ENCODE measurements at places on chromosomes 11 and 22.

- DNase-seq, result peak; percentile 6
These were observed 257.1 kb upstream of the TENM4 start for GRCh38 chr11:79697905-79698304.

GRCh38 chr11:17845431-17845881 lies 110.9 kb downstream of the KCNC1 start:
- DNase-seq, result peak; percentile 80

GRCh38 chr11:92941676-92942571 lies 27.5 kb upstream of the MTNR1B start:
- peak; percentile 47 for DNase-seq

DNA sequence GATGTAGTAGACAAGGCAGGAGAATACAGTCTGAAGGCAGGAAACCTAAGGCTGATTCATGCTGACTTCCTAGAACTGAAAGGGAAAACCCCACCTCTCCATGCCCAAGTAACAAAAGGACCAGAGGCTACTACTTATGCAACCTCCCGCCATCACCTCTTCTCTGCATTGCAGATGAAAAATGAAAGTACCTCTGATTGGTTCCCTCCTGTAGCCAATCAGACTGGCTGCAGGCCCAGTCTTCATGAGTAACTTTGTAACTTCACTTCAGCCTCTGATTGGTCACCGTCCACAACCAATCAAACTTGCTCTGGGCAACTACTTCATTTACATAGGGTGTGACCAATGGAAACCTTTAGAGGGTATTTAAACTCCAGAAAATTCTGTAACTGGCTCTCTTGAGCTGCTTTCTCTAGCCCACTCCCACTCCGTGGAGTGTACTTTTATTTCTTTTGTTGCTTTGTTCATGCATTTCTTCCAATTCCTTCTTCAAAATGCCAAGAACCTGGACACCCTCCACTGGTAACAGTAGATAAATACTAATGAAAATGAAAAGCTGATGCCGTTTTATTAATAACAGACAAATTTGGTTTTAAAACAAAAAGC lies 5.2 kb upstream of the MAP6 start:
- peak; percentile 87 for DNase-seq

- DNase-seq, result no peak
These were observed 7.5 kb downstream of the PGAP2 start for GRCh38 chr11:3815845-3816244.

DNA sequence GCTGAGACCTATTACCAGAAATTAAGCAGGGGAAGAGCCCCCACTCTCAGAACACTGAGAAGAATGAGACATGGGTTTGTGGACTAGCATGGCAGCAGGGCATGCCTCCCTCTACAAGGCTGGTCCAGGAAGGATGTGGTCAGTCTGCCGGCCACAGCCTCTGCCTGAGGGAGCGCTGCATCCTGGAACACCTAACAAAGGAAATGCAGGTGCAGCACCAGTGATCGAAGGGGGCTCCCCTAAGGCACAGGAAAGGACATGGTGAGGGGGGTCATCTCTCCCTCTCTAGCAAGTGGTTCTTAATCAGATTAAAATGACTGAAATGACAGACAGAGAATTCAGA lies 40.6 kb upstream of the ARL14EP start:
- DNase-seq, result no peak

- no peak for DNase-seq
These were observed 7.9 kb downstream of the SF3A1 start for GRCh38 chr22:30348809-30349208.

GRCh38 chr11:134531327-134532130 lies 119.5 kb upstream of the B3GAT1 start:
- DNase-seq, result no peak

GRCh38 chr11:17651681-17652080 lies 67.7 kb upstream of the MYOD1 start:
- no peak for DNase-seq

DNA sequence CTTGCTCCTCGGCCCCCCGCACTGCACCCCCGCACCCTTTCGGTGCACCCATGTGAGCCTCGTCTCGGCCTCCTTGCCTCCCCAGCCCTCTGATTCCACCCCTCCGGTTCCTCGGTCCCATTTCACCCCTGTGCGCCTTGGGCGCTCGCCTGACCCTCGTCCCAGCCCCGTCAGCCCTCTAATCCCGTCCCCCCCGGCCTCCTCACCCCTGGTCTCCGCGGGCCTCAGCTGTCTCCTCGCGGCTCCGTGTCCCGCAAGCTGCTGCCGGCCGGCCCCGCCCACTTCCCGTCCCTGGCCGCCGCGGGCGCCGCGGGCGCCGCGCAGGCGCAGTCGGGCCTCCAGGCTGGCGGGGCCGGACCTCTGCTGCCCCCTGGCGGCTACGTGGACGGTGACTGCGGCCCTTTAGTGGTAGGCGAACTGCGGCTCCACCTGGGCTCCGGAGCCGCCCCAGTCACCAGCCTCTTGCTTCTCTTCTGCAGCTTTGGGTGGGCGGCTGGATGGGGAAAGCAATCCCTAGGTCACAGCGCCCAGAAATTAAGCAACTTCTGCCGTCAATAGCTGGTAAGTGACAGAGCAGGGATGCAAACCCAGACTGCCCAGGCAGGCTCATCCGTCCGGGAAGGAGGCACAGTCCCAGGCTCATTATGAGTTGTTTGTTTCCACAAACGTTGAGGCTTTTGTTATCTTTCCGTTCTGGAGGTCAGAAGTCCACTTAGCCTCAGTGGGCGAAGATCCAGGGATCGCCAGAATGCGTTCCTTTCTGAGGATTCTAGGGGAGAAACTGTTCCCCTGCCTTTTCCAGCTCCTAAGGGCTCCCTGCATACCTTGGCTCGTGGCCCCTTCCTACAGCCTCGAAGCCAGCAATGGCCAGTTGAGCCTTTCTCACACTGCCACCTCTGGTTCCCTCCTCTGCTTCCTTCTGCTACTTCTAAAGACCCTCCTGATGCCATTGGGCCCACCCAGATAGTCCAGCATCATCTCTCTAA lies at the start of gene PPM1F:
Gene PPM1F, minus strand, starts transcription at position 263 of the 986 bp plus-strand sequence. CDS start 6,800 bp downstream, outside the sequence.
- DNase-seq, result peak; percentile 64

DNA sequence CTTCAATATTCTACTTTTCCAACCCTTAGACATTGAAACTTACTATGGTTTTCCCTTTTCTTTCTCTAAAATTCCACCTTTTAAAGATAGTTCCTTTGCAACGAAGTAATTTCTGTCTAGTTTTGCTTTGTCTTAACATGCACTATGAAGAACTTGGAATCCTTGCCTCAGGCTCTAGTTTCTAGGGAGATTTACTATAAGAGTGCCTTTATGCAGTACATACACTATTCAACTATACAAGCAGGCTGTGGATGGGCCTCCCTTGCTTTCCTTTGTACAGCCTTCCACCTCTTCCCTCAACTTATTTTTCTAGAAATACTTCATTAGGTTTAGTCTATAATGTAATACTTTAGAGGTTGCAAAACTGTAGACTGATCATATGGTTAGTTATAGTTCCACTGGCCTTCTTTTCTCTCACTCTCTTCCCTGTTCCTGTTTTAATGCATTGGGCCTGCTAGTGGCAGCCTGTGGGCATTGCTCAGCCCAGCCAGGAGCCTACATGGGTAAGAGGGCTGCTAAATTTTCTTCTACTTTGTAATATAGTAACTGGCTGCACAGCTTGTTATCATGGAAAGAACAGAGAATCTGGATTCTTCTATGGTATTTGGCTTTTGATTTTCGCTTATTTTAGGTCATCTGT lies 100.2 kb downstream of the C11orf87 start:
- peak; percentile 49 for DNase-seq

DNA sequence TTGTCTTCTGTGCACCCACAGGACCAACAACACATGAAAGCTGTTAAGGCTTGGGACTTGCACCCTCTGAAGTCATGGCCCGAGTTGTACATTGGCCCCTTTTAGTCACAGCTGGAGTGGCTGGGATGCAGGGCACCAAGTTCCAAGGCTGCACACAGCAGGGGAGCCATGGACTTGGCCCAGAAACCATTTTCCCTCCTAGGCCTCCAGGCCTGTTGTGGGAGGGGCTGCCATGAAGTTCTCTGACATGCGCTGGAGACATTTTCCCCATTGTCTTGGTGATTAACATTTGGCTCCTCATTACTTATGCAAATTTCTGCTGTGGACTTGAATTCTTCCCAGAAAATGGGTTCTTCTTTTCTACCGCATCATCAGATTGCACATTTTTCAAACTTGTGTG lies 48.8 kb upstream of the GLYAT start:
- DNase-seq, result no peak

DNA sequence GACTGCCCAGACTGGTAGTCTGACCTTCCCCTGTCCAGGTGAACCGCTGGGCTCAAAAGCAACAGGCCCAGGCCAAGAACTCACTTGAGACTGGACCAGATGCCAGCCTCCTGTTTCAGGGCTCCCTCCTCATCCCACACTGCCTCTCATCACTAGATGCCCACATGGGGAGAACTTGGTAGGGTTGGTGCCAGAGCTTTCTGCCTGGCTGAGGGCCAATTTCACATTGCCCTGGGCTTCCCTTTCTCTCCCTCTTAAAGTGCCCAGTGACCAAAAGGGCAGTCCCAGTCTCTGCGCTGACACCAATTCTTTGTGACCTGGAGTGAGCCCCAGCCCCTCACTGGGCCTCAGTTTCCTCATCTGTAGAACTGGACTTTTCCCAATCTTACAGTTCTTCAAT lies 41.7 kb downstream of the C11orf58 start:
- no peak for DNase-seq

DNA sequence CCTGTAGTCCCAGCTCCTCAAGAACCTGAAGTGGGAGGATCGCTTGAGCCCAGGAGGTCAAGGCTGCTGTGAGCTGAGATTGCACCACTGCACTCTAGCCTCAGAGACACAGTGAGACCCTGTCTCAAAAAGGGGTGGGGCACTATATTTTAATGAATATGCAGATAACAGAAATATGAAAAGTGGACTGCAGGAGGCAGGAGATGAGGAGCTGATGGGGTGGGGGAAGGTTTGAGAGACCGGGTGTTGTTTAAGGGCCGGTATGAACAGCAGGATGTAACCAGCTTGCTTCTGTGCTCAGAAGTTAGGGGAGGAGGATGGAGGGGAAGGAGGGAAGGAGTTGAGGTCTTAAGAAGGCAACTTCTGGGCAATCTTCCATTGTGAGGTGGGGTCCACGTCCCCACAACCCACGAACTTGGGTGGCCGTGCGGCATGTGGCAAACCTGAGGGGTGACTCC lies 1.3 kb upstream of the B4GALNT4 start:
- DNase-seq, result no peak

DNA sequence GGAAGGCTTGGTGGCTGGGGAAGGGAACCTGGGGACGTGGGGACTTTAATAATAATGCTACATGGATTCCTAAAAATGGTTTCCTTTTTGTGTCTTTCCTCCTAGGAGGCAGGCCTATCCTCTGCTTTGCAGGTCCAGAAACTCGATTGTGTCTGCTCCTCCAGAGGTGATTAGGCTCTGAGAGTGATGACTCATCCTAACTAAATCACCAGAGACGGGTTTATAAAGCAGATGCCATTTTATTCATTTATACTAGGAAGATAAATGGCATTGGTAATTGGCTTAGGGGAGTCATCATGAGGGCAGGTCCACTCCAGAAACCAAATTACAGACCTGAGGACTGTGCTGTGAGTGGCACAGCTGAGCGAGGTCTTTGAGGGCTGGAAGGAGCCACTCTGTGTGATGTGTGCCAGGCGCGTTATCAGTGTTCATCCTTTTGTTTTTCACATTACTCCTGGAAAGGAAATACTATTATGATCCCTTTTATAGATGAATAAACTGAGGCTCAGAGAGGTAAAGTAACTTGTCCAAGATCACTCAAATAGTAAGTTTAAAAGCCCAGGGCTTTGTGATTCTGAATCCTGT lies 7.1 kb downstream of the NLRX1 start:
- DNase-seq, result peak; percentile 41

GRCh38 chr11:119605137-119605665 lies 123.8 kb downstream of the NECTIN1 start:
- no peak for DNase-seq

DNA sequence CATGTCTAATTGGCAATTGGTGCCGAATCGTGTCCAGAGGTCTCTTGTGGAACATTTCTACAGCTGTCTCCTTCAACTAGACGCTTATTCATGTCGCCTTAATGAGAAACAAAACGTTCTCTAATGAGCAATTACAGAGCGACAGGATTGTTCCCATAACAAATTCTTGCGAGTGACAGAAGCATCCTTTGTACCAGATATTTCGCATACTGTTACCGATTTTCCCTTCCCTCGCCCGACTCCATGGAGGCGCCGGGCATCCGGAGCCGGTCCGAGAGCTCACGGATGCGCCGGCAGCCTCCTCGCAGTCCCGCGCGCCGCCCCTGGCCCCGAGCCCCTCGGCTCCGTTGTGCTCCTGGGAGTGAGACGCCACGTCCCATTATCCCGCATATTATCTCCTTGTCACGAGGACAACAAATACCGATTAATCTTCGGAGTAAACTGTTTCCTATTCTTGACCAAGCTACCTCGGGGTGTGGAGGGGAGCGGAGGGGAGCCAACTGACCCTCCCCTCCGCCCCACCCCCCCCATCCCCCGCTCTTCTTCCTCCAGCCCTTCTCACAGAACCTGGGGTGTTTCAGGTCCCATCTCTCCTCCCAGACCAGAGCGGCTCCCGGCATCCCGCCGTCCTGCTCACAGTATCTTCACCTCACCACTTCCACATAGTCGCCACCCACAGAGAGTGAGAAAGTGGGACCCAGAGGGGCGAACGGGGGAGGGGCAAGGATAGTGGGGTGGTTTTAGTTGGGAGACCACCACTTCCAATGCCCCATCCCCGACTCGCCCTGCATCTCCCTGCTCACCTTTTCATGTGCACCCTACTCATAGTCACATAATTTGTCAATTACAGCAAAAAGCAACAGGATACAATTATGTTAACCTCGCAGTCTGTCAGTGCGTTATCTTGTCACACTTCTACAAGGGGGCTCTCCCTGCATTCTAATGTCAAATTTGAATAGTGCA lies 11.4 kb downstream of the PAX6 start:
- no peak for DNase-seq

- no peak for DNase-seq
These were observed 30.7 kb downstream of the LRFN4 start for GRCh38 chr11:66887526-66887925.

DNA sequence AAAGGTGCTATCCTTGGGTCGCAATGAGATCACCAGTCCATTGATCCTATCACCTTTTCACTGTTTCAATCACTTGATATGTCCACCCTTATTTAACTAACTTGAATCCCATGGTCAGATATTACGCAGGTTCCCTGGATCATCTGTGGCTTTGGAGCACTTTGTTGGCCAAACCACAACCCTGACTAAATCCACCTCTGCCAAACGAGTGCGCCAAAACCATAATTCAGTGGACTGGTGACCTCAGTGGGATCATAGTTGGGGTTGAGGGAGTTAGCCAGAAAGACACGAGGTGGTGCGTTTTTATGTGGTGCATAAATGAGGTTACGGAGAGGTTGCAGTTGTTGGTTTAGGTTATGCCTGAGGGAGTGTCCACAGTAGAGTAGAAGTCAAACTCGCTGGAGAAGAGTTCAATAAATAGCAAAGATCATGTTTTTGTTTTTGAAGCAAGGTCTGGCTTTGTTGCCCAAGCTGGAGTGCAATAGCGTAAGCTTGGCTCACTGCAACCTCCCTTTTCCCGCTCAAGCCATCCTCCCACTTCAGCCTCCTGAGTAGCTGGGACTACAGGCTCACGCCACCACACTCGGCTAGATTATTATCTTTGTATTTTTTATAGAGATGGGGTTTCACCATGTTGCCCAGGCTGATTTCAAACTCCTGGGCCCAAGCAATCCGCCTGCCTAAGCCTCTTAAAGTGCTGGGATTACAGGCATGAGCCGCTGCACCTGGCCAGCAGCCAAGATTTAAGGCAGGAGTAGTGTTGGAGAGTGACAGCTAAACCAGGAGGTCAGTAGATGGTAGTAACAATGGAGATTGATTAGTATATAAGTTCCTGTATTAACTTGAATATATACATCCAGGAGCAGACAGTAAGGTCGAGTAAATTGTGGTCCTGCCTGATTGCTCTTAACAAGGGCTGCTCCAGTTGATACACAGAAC lies 4.5 kb downstream of the FOXR1 start:
- DNase-seq, result no peak
